Skeletal muscle cell (primary cell): ENCODE measurements at places on chromosomes 16 and 17.

DNA sequence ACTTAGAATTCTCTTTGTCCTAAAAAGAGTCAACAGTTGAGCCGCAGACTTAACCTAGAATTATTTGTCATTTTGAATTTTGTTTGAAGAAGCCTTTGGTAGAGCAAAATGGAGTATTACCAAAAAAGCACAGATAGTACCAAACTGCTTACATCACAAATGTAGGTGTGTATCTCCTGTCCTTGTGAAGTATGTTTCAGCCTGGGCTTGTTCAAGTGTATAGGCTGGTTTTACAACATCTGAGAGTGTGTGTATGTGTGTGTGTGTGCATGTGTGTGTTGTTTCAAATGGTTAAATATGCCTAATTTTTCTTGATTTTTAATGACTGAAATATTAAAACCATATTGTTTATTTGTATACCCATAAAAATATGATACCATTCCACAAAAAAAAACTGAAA, 188.7 kb upstream of the AXIN2 start:
- no peak for DNase-seq

DNA sequence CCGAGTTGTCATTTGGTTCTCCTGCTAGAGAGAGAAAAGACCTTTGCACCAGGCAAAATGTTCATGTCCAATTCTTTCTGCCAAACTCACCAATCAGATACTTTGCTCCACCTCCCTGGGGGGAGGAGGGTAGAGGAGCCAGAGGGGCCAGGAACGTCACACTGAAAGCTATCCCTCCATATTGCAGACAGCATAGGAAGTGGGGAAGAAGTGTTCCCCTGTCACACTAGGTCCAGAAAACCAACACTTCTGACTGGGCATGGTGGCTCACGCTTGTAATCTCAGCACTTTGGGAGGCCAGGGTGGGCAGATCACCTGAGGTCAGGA, 9.5 kb downstream of the HSD17B2 start:
- DNase-seq: no peak

GRCh38 chr17:43658900-43659299, 2.8 kb downstream of the MEOX1 start:
- DNase-seq: no peak

DNA sequence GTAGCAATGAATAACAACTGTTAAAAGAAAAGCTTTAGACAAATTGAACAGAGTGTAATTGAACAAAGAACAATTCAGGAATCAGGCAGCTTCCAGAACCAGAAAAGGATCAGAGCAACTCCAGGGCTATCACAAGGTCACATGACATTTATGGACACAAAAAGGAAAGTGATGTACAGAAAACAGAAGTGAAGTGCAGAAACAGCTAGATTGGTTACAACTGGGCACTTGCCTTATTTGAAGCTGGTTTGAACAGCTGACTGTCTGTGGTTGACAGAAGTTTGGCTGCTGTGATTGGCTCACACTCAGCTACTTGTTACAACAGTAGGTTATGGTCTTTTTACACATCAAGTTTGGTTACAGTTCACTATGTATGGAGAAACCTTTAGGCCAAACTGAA, 14.8 kb downstream of the EFCAB5 start:
- no peak for DNase-seq

GRCh38 chr17:81556863-81557262, 4.7 kb upstream of the FAAP100 start:
- DNase-seq: no peak
